ENCODE measurements at places on chromosomes 12 and 14. TPM values are rescaled to one million over a fixed set of nuclear protein-coding genes. Genes with fewer than 3 reads are reported as not detected.

Gene SCNN1A
- total RNA-seq, result 0.40 TPM

Gene ZC2HC1C
- 4.5 TPM for total RNA-seq

DNA sequence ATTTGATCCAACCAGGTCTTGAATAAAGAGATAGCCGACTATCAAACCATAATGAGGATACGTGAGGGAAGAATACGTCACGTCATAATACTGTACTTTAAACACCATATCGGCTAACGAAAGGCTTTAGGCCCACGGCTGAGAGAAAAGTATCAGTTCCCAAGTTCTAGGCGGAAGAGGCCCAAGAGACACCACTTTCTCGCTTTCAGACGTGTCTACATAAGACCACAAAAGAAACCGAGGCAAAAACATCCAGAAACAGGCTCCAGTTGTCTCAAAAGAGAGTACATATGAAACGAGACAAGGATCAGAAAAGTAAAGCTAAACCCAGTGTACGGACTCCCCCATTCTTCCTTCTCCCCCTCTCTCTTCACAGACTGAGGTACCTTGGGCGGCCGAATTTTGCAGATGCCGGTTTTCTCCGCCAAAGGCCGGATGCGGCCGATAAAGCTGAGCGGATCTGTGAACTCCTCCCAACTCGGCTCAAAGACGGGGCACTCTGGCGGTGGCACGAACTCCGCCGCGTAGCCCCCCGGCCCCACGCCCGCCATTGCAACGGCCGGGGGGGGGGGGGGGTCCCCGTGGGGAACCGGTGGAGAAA is 479 bp downstream of the KDM5A start:
- peak overlapping the region; percentile 91 for H3K4me3 ChIP-seq
- H3K36me3 ChIP-seq, result peaks cover 8% of the 10 kb centered on the region
- no peaks in the 10 kb centered on the region for H3K27me3 ChIP-seq
- H3K4me1 ChIP-seq, result peaks cover 3% of the 10 kb centered on the region

- DNase-seq, result peak; percentile 22
- no peaks in the 10 kb centered on the region for H3K36me3 ChIP-seq
- H3K4me1 ChIP-seq, result no peaks in the 10 kb centered on the region
- H3K4me3 ChIP-seq, result no peak within 1 kb of the TSS
- H3K27me3 ChIP-seq, result no peaks in the 10 kb centered on the region
Measured at GRCh38 chr12:25553098-25553497, at the start of gene LMNTD1. TSS of gene LMNTD1 (minus strand) at chr12:25553283. CDS start at chr12:25552959, 324 bp downstream.

- DNase-seq, result peak; percentile 3
- no peak overlapping the region for H3K4me3 ChIP-seq
- no peaks in the 10 kb centered on the region for H3K4me1 ChIP-seq
Measured at GRCh38 chr14:44081146-44081545, 425.9 kb downstream of the FSCB start.

DNA sequence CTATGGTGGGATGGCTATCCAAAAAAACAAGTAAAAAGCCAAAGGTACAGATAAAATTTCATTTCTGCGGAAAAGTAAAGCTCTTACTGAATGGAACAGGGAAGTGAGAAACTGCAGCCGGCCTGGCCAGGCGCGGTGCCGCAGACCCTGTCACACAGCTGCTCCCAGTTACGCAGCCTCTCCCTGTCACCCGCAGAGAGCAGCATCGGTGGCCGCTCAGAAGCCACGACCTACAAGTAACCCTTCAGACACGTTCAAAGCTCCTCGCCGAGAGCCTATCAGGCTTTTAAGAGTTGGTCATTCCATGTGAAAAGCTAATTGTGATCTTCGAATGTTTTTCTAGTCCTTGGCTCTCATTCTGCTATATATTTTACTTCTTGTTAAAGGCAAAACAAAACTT is 11.0 kb upstream of the ANKLE2 start:
- H3K27ac ChIP-seq, result no peak overlapping the region
- no peak overlapping the region for H3K4me3 ChIP-seq
- H3K4me1 ChIP-seq, result peaks cover 13% of the 10 kb centered on the region

DNA sequence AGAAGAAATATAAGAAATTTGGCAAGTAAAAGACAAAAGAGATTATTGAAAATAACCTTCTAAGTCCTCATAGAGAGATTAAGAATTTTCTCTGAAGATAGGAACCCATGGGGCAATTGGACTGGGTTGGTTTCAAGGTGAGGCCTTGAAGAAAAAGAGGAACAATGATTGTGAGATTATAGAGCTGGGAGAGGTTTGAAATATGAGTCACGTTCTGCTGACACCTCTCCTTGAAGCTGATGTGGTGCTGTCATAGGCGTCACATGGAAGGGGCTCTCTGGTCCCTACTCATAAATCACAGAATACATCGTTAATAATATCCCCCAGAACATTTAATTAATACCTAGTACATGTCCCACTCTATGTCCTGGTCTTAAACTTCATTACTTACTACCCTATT is 227.6 kb upstream of the PDE3A start:
- no peak for DNase-seq
- H3K27me3 ChIP-seq, result no peaks in the 10 kb centered on the region
- H3K4me3 ChIP-seq, result no peak overlapping the region
- H3K4me1 ChIP-seq, result no peaks in the 10 kb centered on the region
- H3K36me3 ChIP-seq, result no peaks in the 10 kb centered on the region

GRCh38 chr12:88698471-88698870 is 118.2 kb upstream of the KITLG start:
- H3K36me3 ChIP-seq, result no peaks in the 10 kb centered on the region
- DNase-seq, result no peak
- no peak overlapping the region for H3K27ac ChIP-seq
- H3K27me3 ChIP-seq, result no peaks in the 10 kb centered on the region
- H3K4me1 ChIP-seq, result no peaks in the 10 kb centered on the region
